CD4-positive, alpha-beta memory T cell (primary cell): ENCODE measurements at places on chromosomes 1 and 21. TPM values are rescaled to one million over a fixed set of nuclear protein-coding genes. Genes with fewer than 3 reads are reported as not detected.
A peak's percentile ranks its signal among the peaks of the same experiment; 100 is the strongest.

DNA sequence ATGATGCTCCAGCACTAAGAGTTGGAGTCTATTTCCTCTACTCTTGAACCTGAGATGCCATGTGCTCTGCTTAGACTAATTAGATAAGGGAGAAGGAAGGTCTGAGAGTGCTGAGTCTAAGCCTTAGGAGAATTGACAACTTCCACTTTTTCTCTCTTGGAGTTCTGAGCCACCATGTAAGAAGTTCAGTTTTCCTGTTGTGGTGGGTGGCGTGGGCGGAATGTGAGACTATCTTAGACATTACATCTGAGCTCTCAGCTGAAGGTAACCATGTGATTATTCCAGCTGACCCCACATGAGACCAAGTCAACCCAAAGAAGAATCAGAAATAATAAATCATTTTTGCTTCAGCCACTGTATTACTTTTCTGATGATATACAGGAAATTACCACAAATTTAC, 404.5 kb upstream of the LRRC7 start:
- H3K4me1 ChIP-seq = no peaks in the 10 kb centered on the region
- no peaks in the 10 kb centered on the region for H3K36me3 ChIP-seq
- no peaks in the 10 kb centered on the region for H3K27me3 ChIP-seq
- DNase-seq = no peak

DNA sequence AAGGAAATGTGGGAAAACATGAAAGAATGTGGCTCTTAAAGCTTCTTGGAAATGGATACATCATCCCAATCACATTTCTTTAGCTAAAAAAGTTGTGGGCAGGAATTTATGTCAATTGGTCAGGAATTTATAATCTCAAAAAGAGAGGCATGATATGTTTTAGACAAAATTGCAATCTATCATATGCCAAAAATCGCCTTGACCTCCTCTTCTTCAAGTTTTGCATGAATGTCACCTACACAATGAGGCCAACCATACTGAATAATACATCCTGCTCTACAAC, 42.4 kb downstream of the ATP6V1G3 start:
- no peak overlapping the region for H3K4me3 ChIP-seq
- H3K27ac ChIP-seq = no peak overlapping the region
- H3K27me3 ChIP-seq = no peaks in the 10 kb centered on the region
- H3K4me1 ChIP-seq = no peaks in the 10 kb centered on the region

DNA sequence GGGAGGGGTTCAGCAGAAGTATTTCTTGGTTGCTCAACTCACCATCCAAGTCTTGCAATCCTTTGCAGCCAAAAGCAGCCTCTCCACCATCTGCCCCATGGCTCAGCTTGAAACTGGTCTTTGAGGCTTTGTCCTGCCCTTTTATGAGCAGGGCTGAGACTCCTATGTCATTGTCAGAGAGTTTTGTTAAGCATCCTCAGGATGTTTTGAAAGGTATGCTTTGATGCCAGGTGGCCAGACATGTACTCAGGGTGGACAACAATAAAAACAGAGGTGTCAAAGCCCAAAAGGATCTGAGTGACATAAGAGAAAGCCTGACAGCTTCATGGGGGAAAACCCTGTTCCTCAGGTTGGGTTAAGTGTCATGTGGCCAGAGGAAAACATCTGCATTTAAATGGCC, 310.5 kb downstream of the PRDM2 start:
- DNase-seq = no peak
- H3K4me3 ChIP-seq = no peak overlapping the region
- no peaks in the 10 kb centered on the region for H3K27me3 ChIP-seq
- H3K4me1 ChIP-seq = no peaks in the 10 kb centered on the region

DNA sequence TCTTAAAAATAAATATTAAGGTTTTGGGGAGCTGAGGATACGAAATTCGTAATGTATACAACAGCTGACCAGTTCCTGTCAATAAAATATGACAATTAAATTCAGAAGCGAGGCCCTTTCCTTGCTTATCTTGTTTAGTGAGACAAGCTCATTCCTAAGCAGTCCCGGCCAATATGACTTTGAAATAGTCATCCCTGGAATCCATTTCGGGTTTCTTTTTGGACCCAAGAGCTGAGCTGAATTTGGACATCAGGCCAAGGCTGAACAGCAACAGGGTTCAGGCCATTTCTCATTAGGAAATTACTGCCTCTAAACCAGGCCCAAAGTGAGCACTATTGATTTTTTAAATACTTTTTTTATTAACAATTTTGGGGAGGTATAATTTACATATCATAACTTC, 17.3 kb upstream of the FMN2 start:
- DNase-seq = no peak
- no peak overlapping the region for H3K4me3 ChIP-seq
- no peaks in the 10 kb centered on the region for H3K36me3 ChIP-seq
- H3K4me1 ChIP-seq = no peaks in the 10 kb centered on the region
- H3K27me3 ChIP-seq = no peaks in the 10 kb centered on the region

- H3K4me3 ChIP-seq = no peak overlapping the region
- no peaks in the 10 kb centered on the region for H3K27me3 ChIP-seq
- H3K4me1 ChIP-seq = no peaks in the 10 kb centered on the region
Measured at GRCh38 chr1:177877086-177877485, 92.8 kb downstream of the SEC16B start.

- H3K27me3 ChIP-seq = no peaks in the 10 kb centered on the region
- H3K4me3 ChIP-seq = no peak overlapping the region
- H3K27ac ChIP-seq = no peak overlapping the region
- no peaks in the 10 kb centered on the region for H3K4me1 ChIP-seq
- no peak for DNase-seq
Measured at GRCh38 chr1:170503665-170504064, 28.3 kb upstream of the GORAB start.

- no peaks in the 10 kb centered on the region for H3K36me3 ChIP-seq
- H3K27ac ChIP-seq = no peak overlapping the region
- no peak for DNase-seq
- H3K4me1 ChIP-seq = peaks cover 1% of the 10 kb centered on the region
- H3K27me3 ChIP-seq = no peaks in the 10 kb centered on the region
- H3K4me3 ChIP-seq = no peak overlapping the region
Measured at GRCh38 chr1:9249534-9250410, 15.2 kb downstream of the H6PD start.

DNA sequence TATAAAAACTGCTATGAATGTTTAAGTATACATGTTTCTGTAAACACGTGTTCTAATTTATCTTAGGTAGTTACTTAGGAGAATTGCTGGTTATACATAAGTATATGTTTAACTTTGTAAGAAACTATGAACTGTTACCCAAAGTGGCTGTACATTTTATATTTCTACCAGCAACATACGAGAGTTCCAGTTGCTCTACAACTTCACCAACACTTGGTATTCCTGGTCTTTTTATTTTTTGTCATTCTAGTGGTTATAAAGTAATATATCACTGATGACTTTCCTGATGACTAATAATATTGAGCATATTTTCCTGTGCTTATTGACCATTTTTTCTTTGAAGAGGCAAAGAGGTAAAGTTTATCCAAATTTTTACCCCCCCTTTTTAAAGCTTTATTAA, 76.0 kb downstream of the KIAA0319L start:
- no peaks in the 10 kb centered on the region for H3K27me3 ChIP-seq
- H3K4me3 ChIP-seq = no peak overlapping the region
- H3K36me3 ChIP-seq = peaks cover 4% of the 10 kb centered on the region
- H3K27ac ChIP-seq = no peak overlapping the region

DNA sequence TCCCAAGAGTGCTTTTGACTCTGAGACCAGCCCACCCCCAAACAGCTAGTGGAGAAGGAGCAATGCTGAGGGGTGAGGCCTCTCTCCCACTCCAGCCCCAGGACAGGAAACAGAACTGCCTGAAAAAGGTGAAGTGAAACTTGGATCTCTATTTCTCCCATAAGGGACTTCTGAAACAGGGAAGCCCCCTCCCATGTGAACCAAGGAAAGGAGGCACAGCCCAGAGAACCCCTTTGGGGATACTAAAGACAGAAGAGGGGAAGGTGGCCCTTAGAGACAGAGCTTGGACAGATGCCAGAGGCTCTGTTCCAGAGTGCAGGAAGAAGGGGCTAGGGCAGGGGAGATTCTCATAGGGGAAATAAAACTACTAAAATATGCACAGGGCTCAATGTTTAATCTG, 2.9 kb downstream of the TNFAIP8L2 start:
- no peaks in the 10 kb centered on the region for H3K27me3 ChIP-seq
- H3K27ac ChIP-seq = peak overlapping the region; percentile 13
- no peak for DNase-seq
- H3K4me1 ChIP-seq = peaks cover 57% of the 10 kb centered on the region
- peaks cover 13% of the 10 kb centered on the region for H3K36me3 ChIP-seq

GRCh38 chr1:236895665-236896387, 100.7 kb downstream of the MTR start:
- H3K4me1 ChIP-seq = no peaks in the 10 kb centered on the region
- peaks cover 68% of the 10 kb centered on the region for H3K36me3 ChIP-seq
- DNase-seq = no peak
- H3K27ac ChIP-seq = no peak overlapping the region
- no peak overlapping the region for H3K4me3 ChIP-seq

- H3K4me1 ChIP-seq = peaks cover 96% of the 10 kb centered on the region
- no peak for DNase-seq
Measured at GRCh38 chr1:18940303-18941020, 16.0 kb downstream of the IFFO2 start.

DNA sequence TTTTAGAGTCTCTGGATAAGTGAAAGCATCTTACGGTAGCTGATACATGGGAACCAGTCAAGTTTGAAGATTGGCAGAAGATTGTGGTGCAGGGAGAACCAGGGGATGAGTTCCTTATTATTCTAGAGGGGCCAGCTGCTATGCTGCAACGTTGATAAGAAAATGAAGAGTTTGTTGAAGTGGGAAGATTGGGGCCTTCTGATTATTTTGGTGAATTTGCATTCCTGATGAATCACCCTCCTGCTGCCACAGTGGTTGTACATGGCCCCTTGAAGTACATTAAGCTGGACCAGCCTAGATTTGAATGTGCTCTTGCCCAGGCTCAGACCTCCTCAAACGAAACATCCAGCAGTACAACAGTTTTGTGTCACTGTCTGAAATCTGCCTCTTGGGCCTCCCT, 45.9 kb downstream of the BTBD8 start:
- H3K4me3 ChIP-seq = no peak overlapping the region
- no peak for DNase-seq
- H3K4me1 ChIP-seq = no peaks in the 10 kb centered on the region

DNA sequence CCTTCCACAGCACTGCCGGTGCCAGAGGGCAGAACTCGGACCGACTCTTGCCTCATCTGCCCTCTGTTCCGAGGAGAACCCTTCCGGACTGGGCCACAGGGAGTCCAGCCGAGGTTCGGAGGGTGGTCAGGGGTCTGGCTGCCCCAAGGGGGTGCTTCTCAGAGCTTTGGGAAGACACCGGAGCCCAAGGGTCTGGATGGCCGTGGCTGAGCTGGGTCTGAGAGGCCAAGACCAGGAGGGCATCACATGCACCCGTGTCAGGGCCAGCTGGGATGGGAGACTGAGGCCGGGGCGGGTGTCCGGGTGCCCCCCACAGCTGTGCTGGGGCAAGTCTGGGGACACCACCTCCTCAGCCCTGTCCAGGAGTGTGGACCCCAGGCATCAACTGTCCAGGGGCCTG, 51.1 kb downstream of the SLX9 start:
- no peak for DNase-seq
- H3K27ac ChIP-seq = no peak overlapping the region
- H3K4me3 ChIP-seq = no peak overlapping the region
- H3K27me3 ChIP-seq = no peaks in the 10 kb centered on the region
- H3K4me1 ChIP-seq = no peaks in the 10 kb centered on the region

HPDL gene
- 0.30 TPM for polyA plus RNA-seq

PRAMEF17 gene
- not detected for polyA plus RNA-seq

AGMAT gene
- polyA plus RNA-seq = 6.1 TPM

RGL1 gene
- 2.3 TPM for polyA plus RNA-seq

ZNF593OS gene
- 0.53 TPM for polyA plus RNA-seq
